ENCODE measurements at places on chromosomes 1 and 21.

- DNase-seq, result no peak
Observed at GRCh38 chr1:244955661-244956060, 91.3 kb upstream of the HNRNPU start.

DNA sequence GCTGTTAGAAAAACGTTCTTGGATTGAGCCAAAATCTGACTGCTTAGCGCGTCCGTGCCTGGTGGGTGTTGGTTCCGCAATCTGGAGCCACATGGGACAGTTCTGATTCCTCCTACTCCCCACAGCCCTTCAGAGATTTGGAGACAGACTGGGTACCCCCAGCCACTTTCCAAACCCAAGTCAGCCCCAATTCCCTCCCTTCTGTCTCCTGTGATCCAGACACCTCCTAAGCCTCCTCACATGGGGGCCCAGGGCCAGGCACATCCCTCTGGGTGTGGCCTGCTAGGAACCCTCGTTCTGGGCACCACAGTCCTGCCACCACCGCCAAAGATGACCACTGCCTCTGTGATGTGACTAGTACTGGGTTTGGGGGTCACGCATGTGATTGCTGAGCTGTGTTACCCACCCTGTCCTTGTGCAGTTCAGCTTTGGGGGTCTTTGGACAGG, 4.8 kb downstream of the PLA2G5 start:
- DNase-seq, result no peak

GRCh38 chr1:107653765-107654164, 311.2 kb downstream of the VAV3 start:
- DNase-seq, result no peak

DNA sequence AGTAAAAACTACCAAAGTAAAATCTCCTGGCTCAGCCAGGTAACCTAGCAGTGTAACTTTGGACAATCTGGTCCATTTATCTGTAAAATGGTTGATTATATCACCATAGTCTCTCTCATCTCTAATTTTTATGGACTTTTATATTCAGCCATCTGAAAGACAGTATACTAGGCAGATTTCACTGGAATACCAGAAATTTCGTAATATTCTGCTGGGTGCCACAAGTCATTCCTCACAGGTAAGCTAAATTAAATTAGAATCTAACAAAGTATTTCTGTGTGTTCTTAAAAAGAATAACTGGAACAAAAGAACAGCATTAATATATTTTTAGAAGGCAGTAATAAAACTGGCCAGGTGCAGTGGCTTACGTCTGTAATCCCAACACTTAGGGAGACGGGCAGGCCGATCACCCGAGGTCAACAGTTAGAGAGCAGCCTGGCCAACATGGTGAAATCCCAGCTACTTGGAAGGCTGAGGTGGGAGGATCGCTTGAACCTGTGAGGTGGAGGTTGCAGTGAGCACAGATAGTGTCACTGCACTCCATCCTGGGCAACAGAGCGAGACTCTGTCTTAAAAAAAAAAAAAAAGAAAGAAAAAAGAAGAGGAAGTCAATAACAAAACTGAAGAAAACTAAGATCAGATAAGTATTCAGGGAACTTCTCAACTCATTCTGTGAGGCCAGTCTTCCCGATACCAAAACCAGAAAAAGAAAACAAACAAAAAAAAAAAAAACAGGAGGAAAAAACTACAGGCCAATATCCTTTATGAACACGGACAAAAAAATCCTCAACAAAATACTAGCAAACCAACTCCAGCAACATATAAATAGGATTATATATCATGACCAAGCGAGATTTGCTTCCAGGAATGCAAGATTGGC, 35.9 kb downstream of the PIK3R3 start:
- DNase-seq, result no peak

DNA sequence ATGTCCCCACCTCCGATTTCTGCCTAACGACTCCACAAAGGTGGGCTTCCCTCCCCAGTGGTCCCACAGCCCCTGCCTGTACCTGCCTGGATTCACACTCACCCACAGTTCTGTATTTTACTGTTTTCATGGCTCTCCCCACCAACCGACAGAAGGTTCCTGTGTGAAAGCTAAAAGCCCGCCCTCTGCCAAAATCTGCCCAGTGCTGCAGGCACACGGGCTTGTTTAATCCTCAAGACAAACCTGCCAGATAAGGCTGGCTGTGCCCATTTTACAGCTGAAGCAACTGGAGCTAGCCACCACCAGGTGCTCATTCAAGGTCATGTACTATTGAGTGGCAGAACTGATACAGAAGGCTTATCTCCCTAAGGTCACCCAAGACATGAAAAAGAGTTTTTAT, 114.5 kb downstream of the HIVEP3 start:
- no peak for DNase-seq

GRCh38 chr1:41735631-41736260, 183.0 kb downstream of the HIVEP3 start:
- DNase-seq, result no peak

DNA sequence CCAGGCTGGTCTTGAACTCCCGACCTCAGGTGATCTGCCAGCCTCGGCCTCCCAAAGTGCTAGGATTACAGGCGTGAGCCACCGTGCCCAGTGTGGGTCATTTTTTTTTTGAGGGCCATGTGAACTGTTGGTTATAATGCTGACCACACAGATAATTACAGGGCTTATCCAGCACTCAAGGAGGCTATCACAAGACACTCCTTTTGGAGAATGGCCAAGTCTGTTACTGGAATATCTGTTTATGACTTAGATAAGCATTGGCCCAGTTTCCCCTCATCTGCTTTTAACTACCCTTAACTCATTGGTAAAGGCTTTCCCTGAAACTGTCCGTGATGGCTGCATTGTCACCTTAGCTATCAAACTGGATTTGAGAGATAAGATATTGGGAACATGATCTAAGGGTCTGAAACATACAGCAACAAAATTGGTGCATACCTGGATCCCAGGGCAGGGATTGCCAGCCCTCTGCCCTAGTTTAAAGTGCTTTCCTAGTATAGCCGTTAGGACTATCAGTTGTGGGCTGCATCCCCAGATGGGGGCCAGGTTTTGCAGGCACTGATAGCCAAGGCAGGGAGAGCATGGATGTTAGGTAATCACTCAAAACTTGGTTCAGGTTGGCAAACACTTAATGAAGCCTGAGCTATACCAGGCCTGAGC, 15.6 kb downstream of the SZT2 start:
- no peak for DNase-seq

GRCh38 chr1:179547021-179547535, 28.7 kb downstream of the NPHS2 start:
- DNase-seq, result no peak

DNA sequence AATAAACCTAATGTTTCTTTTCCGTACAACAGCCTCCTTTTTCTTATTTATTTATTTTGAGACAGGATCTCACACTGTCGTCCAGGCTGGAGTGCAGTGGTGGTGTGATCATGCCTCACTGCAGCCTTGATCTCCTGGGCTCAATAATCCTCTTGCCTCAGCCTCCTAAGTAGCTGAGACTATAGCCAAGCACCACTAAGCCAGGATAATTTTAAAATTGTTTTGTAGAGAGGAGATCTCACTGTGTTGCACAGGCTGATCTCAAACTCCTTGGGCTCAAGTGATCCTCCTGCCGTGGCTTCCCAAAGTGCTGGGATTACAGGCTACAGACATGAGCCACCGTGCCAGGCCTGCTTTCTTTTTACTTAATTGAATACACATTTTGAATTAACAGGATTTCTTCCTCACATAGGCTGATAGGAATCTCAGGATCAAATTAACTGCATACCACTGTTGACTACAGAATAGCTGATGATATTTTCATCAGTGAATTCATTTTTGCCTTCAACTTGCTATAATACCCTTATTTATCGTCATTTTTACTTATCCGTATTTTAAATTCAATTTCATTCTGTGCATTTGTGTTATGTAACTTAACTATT, 2010.5 kb downstream of the NCAM2 start:
- no peak for DNase-seq

DNA sequence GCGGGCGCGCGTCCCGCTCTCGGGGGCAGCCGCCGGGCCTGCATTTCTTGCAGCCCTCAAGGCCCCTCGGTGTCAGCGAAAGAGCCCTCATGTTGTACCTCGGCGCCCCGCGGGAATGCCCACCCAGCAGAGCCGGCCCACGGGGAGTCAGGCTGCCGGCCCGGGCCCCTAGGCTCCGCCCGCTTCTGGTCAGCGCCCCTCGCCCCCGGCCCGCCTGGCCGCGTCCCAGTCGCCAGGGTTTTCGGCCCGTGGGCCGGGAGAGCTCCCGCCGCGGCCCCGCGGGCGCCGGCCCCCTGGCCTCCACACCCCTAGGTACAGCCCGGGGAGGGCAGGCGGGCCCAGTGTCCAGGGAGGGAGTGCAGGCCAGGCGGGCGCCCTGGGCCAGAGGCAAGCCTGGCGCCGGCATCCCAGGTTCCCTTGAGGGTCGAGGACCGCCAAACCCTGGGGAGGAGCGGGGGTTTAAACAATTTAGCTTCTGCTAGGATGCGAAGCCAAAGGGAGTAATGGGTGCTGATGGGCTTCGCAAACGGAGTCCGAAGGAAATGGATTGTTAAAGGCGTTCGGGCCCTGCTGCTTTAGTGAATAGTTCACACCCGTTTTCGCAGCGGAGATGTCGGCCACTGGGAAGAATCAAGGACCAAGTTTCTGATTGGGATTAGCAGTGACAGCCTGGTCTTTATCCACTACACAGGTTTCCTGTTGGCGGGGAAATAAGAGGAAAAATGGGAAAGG, 486 bp upstream of the KCNA3 start:
- no peak for DNase-seq

- no peak for DNase-seq
Observed at GRCh38 chr1:180470031-180470430, 32.3 kb downstream of the ACBD6 start.

DNA sequence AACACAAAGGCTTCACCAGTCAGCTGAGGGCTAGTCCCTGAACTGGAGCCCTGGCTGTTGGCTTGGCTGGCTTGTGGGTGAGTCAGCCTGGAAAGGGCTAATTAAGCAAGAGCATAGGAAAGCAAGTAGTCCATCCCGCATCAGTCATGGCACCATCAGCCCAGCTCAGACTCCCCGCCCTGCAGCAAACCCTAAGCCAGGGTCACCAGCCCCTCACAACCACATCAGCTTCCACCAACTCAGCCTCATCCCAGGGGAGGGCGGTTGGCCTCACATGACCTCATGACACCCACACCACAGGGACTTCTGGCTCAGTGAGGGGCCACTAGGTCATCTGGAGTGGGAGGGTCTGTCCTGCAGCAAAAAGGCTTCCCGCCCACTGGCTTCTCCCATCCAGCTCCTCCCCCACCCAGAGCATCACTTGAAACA, 7.0 kb upstream of the SPATC1L start:
- peak; percentile 80 for DNase-seq

- DNase-seq, result no peak
Observed at GRCh38 chr1:67811781-67812180, 21.5 kb downstream of the GNG12 start.

- no peak for DNase-seq
Observed at GRCh38 chr1:2137257-2138121, 57.1 kb downstream of the FAAP20 start.

- no peak for DNase-seq
Observed at GRCh38 chr1:76291191-76291590, 216.6 kb downstream of the ST6GALNAC3 start.

GRCh38 chr1:201591981-201592380, 53.1 kb downstream of the NAV1 start:
- DNase-seq, result no peak

DNA sequence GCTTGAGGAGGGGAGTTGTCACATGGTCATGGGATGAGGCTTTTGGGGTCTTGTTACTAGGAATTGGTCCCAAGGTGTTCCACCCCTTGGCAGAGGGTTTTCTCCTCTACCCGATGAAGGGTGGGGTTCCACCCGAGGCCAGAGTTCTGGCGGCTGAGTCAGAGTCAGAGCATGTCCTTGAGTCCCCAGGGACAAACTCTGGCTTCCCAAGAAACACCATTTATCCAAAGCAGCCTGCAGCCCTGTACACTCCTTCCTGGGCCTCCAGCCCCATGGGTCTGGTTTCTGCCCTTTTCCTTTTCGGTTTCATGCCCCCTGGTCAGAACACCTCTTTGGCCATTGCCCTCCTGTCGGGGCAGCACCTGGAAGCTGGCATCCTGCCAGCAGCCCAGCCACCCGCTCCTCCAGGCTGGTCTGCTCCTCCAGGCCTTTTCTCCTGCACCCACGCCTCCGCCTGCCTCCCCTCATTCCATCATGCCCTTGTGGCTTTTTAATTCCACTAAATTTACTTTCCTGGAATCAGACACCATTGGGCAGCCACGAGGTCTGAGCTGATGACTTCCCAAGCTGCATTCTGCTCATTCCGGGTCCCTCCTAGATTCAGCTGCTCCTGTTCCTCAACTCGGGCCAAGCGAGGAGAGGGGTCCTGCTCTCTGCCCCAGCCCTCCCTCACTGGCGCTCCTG, 301.7 kb upstream of the VAMP3 start:
- no peak for DNase-seq

DNA sequence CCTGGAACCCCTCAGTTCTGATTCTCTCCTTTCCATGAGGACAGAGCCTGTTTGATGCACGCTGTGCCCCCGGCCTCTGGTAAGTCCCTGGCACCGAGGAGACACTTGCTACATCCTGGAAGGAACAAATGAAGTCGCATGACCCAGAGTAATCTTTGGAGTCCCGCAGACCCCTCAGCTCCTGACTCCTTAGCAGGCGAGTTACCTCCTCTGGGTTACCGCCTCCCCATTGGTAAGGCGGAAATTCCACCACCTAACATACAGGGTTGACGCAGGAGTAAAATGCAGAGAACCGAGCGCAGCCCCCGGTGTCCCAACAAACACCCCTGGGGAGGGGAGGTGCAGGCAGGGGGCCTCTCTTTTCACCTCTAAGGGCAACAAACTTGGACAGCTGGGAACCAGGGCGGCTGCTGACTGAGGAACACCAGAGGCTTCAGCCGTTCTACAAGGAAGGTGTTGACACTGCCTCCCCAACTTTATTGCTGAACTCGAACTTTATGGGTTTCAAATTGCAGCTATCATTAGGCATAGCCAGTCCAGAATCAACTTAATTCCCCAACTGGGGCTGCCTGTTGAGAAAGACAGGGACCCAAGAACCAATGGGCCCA, 115.3 kb upstream of the IFFO2 start:
- no peak for DNase-seq

GRCh38 chr1:212608959-212609700, 569 bp downstream of the ATF3 start:
- DNase-seq, result peak; percentile 84

- no peak for DNase-seq
Observed at GRCh38 chr1:222794656-222795474, 20.0 kb upstream of the DISP1 start.

DNA sequence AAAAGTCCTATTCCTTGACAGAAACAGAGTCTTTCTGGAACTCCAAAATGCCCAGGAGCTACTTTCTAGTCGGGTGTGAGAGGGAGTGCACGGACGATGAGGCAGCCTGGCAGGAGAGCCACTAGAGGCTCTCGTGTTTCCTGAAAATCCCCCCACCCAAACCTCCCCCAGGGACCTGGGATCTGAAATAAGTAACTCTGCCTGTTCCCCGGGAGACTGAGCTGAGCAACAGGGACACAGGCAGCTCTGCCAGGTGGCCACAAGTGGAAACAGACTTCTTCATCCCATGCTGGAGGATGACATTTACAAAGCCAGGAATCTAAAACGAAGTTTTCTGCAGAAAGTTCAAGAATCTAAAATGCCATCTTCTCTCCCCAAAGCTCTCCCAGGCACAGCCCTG, 77.1 kb downstream of the ITPKB start:
- peak; percentile 67 for DNase-seq

- DNase-seq, result no peak
Observed at GRCh38 chr1:178692564-178693327, 32.3 kb upstream of the RALGPS2 start.

All from suprapubic skin (tissue), 4 donors.